ENCODE measurements at places on chromosomes 16 and 17.

DNA sequence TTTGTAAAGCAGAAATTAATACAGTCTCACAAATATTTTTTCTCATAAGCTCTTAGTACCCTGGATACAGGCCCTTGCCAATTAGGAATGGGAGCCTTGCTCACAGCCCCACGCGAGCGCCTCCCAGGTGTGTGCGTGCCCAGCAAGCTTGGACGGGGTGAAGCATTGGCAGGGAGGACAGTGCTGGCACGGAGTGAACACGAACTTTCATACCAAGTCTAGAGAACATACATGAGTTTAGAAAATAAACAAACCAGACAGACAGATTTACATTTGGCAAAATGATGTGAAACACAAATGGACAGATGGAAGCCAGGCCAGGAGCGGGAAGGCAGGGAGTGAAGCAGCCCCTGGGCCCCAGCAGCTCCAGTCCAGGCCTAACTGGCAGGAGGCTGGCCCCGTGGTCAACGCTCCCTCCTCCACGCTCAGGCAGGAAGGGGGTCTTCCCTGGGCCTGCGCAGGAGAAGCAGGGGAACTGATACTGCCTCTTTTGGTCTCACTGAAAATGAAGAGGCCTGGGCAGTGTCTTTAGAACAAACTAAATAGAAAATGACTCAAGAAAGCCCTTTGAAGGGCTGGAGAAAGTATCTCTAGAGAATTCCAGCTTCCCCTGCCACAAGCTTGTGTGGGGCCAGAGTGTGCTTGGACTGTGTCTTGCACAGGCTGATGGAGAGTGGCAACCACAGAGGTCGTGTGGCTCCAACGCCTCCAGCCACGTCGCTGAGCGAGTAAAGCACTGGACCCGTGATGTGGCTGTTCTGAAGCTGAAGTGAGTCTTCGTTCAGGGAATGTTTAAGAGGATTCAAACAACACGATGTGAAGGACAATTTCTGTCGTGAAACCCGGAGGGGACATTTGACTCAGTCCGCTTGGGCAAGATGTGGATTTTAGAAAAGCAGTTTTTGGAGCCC is 9.9 kb upstream of the FOXJ1 start:
- no peak for DNase-seq
- no peaks in the 10 kb centered on the region for H3K36me3 ChIP-seq
- peaks cover 14% of the 10 kb centered on the region for H3K4me1 ChIP-seq

DNA sequence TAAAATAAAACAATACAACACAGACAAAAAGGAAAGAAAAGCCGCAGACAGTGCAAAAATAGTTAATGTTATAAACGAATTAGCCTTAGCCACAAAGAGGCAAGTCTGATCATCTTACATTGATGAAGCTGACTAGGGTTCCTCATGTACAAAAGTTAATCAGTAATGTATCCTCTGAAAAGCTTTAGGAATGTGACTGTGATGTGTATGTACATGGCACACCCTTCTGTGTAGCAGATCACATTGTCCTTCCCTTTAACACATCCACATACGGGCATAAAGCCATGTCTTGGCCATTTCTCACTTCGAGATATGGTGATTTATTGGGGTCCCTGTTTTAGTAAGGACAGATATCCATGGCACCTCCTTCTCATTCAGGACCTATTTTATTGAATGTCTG is 1327.5 kb upstream of the CDH8 start:
- H3K36me3 ChIP-seq: no peaks in the 10 kb centered on the region
- no peak overlapping the region for H3K27ac ChIP-seq
- no peak for DNase-seq
- H3K27me3 ChIP-seq: no peaks in the 10 kb centered on the region
- H3K4me3 ChIP-seq: no peak overlapping the region

DNA sequence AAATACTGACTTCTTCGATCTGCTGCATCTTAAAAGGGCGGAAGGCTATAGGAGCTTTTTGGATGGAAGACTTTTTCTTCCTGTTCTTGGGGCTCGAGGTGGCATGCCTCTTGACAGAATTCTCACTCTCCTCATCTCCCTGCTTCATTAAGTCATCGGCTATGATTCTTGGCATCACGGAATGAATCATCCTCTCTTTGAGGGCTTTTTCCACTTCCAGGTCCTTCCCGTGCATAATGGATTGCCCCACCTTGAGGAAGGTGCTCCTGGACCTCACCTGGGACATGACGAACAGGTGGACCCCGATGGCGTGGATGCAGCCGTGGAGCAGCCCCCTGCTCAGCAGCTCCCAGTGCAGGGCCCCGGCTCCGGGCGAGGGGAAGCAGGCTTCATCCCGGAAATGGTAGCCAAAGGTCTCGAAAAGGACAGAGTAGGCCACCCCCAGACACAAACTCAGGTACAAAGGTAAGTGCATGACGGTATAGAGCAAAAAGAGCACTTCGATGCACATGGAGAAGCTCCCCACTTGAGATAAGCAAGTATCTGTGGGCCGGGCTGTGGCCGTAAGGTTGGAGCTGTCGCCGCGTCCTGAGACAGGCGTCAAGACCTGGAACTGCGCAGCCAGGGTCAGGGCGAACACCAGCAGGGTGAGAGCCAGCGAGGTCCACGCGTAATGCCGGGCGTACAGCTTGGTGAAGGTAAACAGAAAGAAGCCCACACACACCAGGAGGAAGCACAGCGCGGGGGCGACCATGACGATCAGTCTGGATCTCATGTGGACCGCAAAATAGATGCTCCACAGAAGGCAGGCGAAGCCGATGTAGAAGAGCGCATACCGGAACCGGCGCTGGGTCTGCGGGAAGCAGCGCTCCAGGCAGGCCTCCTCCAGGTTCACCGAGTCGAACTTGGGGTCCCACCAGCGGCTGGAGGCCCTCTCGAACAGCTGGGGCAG is 1.7 kb downstream of the ADCY9 start:
- no peaks in the 10 kb centered on the region for H3K36me3 ChIP-seq
- H3K27me3 ChIP-seq: no peaks in the 10 kb centered on the region
- H3K4me3 ChIP-seq: peak overlapping the region; percentile 64
- DNase-seq: no peak

DNA sequence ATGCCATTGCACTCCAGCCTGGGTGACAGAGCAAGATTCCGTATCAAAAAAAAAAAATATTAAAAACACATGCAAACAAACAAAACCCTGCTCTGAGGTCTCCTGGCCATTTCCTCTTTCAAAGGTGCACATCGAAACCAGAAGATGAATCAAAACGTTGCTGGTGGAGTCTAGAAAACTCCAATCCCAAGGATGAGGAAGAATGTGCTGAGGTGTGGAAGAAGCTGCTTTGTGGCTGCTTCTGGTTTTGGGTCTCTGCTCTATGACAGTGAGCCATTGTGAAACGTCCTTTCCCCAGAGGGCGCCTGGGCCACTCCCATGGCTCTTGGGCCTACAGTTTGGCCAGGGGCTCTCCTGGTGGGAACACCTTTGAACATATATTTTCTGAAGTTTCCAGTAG is 112.6 kb downstream of the IRF8 start:
- H3K4me3 ChIP-seq: no peak overlapping the region
- H3K27ac ChIP-seq: no peak overlapping the region
- H3K36me3 ChIP-seq: no peaks in the 10 kb centered on the region
- peaks cover 6% of the 10 kb centered on the region for H3K27me3 ChIP-seq
- no peaks in the 10 kb centered on the region for H3K4me1 ChIP-seq
- no peak for DNase-seq

DNA sequence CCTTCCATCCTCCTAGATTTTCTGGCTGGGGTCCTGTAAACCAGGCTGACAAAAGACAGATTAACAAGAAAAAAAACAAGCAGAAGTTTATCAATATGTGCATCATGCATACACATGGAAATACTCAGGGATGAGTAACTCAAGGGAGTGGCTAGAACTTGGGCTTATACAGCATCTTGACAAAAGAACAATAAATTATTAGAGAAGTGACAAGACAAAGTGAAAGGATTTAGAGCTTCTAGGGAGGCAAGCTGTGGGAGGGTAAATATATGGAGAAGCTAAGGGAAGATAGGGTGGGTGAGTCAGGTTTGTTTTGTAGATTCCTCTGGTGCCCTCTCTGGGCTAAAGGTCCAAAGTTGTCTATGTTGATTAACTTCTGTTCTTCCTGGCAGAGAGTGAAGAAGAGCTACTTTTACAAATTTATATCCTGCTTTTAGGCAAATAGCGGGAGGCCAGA is 48.0 kb upstream of the NDRG4 start:
- no peak overlapping the region for H3K4me3 ChIP-seq
- H3K36me3 ChIP-seq: no peaks in the 10 kb centered on the region
- no peaks in the 10 kb centered on the region for H3K4me1 ChIP-seq
- no peak for DNase-seq
- H3K27me3 ChIP-seq: no peaks in the 10 kb centered on the region

GRCh38 chr16:4612977-4613635 is 1.6 kb downstream of the UBALD1 start:
- peaks cover 58% of the 10 kb centered on the region for H3K4me1 ChIP-seq
- peak overlapping the region; percentile 59 for H3K4me3 ChIP-seq
- H3K36me3 ChIP-seq: peaks cover 23% of the 10 kb centered on the region
- no peak for DNase-seq
- no peaks in the 10 kb centered on the region for H3K27me3 ChIP-seq
- H3K27ac ChIP-seq: no peak overlapping the region

DNA sequence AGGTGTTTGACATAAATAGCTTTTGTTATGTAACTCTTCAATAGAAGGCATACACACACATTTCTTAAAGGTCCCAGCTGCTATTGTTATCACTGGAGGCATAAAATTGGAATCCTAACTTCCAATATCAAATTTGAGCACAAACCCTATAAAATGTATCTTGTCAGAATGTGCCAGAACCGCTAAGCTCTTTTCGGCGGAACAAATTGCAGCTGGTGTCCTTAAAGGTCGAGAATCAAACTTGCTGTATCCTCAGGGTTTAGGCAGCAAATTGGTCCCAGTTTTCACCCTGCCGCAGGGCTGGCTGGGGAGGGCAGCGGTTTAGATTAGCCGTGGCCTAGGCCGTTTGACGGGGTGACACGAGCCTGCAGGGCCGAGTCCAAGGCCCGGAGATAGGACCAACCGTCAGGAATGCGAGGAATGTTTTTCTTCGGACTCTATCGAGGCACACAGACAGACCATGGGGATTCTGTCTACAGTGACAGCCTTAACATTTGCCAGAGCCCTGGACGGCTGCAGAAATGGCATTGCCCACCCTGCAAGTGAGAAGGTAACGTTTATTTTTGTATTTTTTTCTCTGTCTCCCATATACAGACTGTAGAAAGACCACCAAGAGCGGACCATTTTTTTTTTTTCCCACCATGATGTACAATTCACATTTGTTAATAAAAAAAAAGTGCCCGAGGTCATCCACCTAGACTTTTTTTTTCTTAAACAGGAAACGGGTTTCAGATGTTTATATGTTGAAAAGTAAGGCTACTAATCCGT is 297.1 kb downstream of the IRF8 start:
- no peak overlapping the region for H3K4me3 ChIP-seq
- H3K36me3 ChIP-seq: no peaks in the 10 kb centered on the region
- peaks cover 95% of the 10 kb centered on the region for H3K27me3 ChIP-seq

GRCh38 chr17:38978180-38978579 is 11.0 kb upstream of the FBXO47 start:
- no peaks in the 10 kb centered on the region for H3K27me3 ChIP-seq
- H3K4me3 ChIP-seq: no peak overlapping the region
- H3K36me3 ChIP-seq: no peaks in the 10 kb centered on the region
- no peak for DNase-seq
- H3K4me1 ChIP-seq: no peaks in the 10 kb centered on the region

All from left lung (tissue), 14 donors.